ENCODE measurements at places on chromosomes 2 and 18. TPM values are rescaled to one million over a fixed set of nuclear protein-coding genes. Genes with fewer than 3 reads are reported as not detected.

Gene DNAJB2
- total RNA-seq = 136 TPM

Gene BCL2
- total RNA-seq = 2.5 TPM

Gene NAT8
- not detected for total RNA-seq

Gene KRTCAP3
- total RNA-seq = not detected
